ENCODE measurements at places on chromosomes 12 and 14. TPM values are rescaled to one million over a fixed set of nuclear protein-coding genes. Genes with fewer than 3 reads are reported as not detected.

DPPA3 gene
- not detected for total RNA-seq

GLIPR1L1 gene
- total RNA-seq: not detected

TAS2R10 gene
- 1.1 TPM for total RNA-seq

- H3K36me3 ChIP-seq: no peaks in the 10 kb centered on the region
- no peaks in the 10 kb centered on the region for H3K27me3 ChIP-seq
- no peaks in the 10 kb centered on the region for H3K4me1 ChIP-seq
- DNase-seq: no peak
- no peak overlapping the region for H3K27ac ChIP-seq
- no peak overlapping the region for H3K4me3 ChIP-seq
Measured at GRCh38 chr14:77175843-77176242, 5.8 kb upstream of the TMEM63C start.

DNA sequence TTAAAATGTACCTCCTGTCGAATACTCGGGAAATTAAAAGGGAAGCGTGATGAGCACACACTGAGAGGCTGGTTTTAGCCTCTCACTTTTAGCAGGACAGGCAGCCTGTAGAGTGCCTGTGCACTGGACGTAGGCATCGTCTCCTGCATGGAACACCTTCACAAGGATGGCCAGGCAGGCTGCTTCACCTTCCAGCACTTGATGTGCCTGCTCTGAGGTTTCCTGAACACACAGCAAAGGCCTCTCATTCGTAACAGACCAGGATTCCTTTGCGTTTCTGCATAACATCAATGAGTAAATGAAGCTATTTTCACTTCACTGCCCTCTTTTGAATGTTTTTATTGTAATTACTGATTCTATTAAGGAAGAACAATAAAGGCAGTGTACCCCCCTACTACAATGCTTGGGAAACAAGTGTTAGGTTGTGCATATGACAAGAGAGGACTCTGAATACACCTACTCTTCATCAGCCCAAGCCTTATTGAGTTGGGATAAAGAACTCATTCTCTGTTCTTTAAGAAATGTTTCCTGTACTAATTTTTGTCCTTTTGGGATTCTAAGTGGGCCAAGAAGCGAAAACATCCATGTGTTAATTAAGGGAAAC, 1077.6 kb upstream of the FOXG1 start:
- H3K27ac ChIP-seq: no peak overlapping the region
- DNase-seq: no peak
- H3K4me3 ChIP-seq: no peak overlapping the region
- H3K4me1 ChIP-seq: no peaks in the 10 kb centered on the region

DCP1B gene
- 8.8 TPM for total RNA-seq

DNA sequence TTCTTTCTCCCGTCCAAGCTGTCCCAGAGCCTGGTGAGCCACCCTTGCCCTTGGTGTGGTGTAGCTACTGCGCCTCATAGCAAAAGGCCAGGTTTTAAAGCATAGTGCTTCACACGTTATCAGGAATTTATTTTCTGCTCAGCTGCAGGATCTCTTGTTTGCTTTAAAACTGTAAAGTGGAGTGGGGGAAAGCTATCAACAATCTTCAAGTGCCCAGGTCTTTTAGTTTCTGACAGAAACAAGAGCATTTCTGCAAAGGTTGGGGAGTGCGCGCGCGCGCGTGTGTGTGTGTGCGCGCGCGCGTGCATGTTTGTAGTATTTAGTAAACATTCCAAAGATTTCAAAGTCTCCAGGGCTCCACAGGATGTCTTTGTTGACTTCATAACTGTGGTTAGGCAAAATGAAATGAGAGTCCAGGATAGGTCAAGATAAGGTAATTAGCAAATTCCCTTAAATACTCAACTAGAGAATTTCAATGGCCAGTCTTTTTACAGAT, 45.5 kb downstream of the EML1 start:
- H3K27me3 ChIP-seq: no peaks in the 10 kb centered on the region
- no peak overlapping the region for H3K4me3 ChIP-seq
- no peak overlapping the region for H3K27ac ChIP-seq
- H3K4me1 ChIP-seq: peaks cover 8% of the 10 kb centered on the region
- peak; percentile 45 for DNase-seq

DNA sequence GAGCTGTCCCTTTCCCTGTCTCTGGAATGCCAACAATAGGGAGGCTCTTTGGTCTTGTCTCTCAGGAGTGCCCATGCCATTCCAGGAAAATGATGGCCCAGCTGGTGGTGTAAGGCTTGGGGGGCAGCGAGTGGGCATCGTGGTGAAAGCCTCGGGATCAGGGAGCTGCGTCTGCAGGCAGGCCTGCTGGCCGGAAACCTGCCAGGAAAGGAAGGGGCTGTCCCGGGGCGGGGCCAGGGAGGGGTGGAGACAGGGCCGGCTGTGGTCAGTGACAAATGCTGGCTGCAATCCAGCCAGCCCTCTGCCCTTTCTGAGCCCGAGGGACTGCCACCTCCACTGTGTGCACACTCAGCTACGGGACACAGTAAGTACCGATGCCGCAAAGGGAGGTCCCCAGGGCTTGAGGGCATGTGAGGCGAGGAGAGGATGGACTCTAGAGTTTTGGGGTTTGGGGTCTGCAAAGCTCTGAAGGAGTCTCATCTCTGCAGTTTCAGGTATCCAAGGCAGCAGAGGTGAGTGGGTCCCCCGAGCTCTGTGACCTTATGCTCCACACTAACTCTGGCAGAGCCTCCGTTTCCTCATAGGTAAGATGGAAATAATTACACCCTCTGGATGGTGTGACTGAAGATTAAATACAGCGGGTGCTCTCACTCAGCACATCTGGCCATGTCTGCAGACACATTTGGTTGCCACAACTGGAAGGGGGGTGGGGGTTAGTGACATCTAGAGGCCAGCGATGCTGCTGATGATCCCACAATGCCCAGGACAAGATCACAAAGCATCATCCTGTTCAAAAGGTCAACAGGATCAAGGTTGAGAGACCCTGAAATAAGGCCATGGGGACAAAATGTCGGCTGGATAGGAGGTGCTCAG, at the start of gene SERPINA5:
TSS of gene SERPINA5 (plus strand) at position 300 of the 873 bp plus-strand sequence. CDS start 5,937 bp downstream, outside the sequence.
- no peaks in the 10 kb centered on the region for H3K4me1 ChIP-seq
- H3K27me3 ChIP-seq: no peaks in the 10 kb centered on the region
- DNase-seq: no peak
- no peaks in the 10 kb centered on the region for H3K36me3 ChIP-seq
- no peak within 1 kb of the TSS for H3K4me3 ChIP-seq
- no peak within 1 kb of the TSS for H3K27ac ChIP-seq

GRCh38 chr14:50875359-50876070, 3.7 kb downstream of the ABHD12B start:
- no peaks in the 10 kb centered on the region for H3K36me3 ChIP-seq
- no peak for DNase-seq
- H3K4me1 ChIP-seq: no peaks in the 10 kb centered on the region

GRCh38 chr14:55129428-55130195, 560 bp downstream of the LGALS3 start:
- H3K27ac ChIP-seq: no peak overlapping the region
- H3K27me3 ChIP-seq: no peaks in the 10 kb centered on the region
- peaks cover 7% of the 10 kb centered on the region for H3K4me1 ChIP-seq
- peak overlapping the region; percentile 53 for H3K4me3 ChIP-seq
